ENCODE measurements at places on chromosomes 7 and 10. TPM values are rescaled to one million over a fixed set of nuclear protein-coding genes. Genes with fewer than 3 reads are reported as not detected.

Gene NEUROG3
- not detected for total RNA-seq

Gene CDH23
- 1.3 TPM for total RNA-seq

Gene RADIL
- total RNA-seq: 0.20 TPM

Gene FRMD4A
- 9.6 TPM for total RNA-seq

Gene RP9
- 4.8 TPM for total RNA-seq

Gene XRCC2
- 2.3 TPM for total RNA-seq

Gene TMEM72
- not detected for total RNA-seq

Measured in esophagus mucosa (tissue), 1 donor.